Amniotic stem cell (primary cell): ENCODE measurements at places on chromosomes 12 and 14.

- DNase-seq, result no peak
Observed at GRCh38 chr12:104586351-104586919, 129.7 kb downstream of the CHST11 start.

DNA sequence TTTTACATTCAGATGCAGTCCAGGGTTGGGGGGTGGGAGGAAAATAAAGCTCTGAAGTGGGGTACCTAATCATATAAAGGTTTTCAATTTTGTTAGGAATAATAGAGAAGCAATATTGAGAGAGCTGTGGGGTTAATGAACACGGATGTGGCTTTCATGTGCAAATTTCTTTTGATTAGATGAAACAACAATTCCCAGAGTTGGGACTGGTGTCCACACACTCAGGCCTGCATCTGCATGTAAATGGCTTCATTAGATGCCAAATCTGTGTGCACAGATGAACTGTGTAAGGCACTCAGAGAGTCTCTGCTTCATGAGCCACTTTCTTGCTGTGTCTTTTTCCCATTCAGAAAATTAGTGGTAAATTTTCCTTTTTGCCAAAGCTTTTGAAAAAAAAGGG, 377.1 kb upstream of the NOVA1 start:
- DNase-seq, result no peak

GRCh38 chr12:20212658-20213555, 155.4 kb upstream of the PDE3A start:
- peak; percentile 97 for DNase-seq

GRCh38 chr12:6167327-6168280, 32.6 kb upstream of the CD9 start:
- peak; percentile 94 for DNase-seq

GRCh38 chr12:70032076-70032475, 207.0 kb downstream of the MYRFL start:
- no peak for DNase-seq

- no peak for DNase-seq
Observed at GRCh38 chr12:116299665-116300328, 22.3 kb upstream of the MED13L start.

- no peak for DNase-seq
Observed at GRCh38 chr12:6096527-6096926, 27.9 kb downstream of the VWF start.

- DNase-seq, result no peak
Observed at GRCh38 chr12:78797196-78797931, 67.2 kb upstream of the SYT1 start.

GRCh38 chr12:87315-87714, 20.7 kb downstream of the IQSEC3 start:
- no peak for DNase-seq

DNA sequence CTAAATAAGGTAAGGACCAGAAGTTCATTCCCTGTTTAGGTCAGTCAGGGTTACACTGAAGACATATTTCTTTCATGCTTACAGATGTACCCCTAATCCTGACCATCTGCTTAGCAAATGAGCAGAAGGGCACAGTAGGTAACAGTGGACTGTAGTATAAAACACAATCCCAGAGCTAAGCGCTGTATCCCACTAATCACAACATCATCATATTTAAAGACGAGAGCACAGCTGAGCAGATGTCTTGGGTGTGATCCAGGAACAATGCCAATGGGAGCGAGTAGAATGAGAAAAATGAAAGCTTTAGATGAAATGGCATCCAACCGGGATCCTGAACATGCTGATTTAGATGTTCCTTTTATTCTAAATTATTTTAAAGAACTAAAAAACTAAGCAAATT, 213.4 kb downstream of the CCER1 start:
- no peak for DNase-seq

DNA sequence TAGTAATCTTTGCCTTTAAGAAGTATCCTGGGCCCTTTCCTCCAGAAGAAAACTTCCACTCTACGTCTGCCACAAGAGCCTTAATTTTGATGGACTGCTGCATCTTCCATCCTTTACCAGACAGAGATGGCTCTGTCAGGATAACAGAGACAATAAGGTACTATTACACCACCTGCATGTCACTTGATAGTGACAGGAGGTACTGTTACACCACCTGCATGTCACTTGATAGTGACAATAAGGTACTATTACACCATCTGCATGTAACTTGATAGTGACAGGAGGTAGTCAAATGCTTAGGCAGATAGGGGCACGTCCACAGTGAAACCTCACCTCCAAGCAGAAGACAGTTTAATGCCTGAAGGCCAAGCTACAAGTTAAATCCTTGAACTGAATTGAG, 13.9 kb downstream of the OR6C74 start:
- DNase-seq, result no peak

DNA sequence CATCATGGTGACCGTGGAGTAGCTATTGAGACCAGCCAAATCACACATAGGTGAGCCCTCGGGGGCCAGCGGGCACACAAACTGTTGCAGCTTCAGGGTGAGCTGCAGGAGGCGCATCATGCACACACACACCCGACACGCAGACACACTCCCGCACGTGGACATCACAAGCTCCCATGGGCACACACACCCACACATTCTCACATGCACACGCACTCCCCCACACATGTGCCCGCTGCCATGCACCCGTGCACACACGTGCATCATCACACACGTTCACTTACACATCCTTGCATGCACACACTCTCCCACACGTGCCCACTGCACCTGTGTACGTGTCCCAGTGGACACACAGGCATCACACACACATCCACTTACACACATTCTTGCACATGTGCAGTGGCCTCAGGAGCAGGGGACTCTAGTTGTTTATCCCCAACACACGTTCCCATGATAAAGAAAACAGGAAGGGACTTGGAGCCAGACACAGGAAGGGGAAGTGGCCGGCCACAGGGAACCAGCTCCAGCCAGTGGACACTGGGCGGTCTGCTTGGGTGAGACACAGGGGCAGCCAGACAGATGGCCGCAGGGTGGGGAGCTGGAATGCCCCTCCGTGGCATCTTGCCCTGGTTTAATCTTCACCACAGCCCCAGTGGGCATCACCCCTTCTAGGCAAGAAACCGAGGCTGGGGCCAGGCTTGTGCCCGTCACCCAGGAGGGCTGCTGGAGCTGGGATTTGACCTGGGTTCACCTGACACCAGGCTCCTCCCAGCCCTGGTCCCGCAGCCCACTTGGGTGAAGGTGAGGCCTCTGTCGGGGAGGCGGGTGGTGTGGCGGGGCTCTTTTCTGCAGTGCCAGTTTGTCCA, 49.7 kb downstream of the CYP46A1 start:
- no peak for DNase-seq

DNA sequence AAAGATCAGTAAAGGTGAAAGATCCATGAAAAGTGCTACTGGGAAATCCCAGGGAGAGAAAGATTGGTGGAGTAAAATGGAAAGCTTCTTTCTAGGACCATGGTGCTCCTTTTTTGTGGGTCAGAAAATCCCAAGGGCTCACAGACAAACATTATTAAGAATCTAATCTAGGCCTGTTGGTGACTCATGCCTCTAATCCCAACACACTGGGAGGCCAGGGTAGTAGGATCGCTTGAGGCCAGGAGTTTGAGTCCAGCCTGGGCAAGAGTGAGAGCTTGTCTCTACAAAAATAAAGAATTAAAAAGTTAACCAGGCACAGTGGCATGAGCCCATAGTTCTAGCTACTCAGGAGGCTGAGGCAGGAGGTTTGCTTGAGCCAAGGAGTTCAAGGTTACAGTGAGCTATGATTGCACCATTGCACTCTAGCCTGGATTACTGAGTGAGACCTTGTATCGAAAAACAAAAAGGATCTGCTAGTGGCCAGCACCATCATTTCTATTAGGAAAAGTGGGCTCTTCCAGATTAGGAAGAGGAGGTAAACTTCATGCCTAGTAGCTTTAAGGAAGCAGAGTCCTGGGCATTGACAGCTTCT, 43.0 kb downstream of the TXNRD1 start:
- no peak for DNase-seq
